A549 (cell line): ENCODE measurements at places on chromosomes 1 and 21.
A peak's percentile ranks its signal among the peaks of the same experiment; 100 is the strongest.

DNA sequence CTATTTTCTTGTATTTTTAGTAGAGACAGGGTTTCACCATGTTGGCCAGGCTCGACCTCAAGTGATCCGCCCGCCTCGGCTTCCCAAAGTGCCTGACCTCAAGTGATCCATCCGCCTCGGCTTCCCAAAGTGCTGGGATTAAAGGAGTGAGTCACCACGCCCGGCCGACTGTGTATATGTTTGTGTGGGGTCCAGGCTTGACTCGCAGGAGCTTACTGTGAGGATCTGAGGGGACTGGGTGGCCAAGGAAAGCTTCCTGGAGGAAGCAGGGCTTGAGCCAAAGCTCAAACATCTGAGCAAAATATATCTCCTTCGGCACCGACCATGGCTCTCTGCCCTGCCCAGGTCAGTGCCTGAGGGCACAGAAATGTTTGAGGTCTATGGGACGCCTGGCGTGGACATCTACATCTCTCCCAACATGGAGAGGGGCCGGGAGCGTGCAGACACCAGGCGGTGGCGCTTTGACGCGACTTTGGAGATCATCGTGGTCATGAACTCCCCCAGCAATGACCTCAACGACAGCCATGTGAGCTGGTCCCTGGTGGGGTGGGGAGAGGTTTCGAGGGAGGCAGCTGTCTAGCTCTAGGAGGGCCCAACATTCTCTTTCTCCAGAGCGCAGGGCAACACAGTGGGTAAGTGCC is 10.5 kb downstream of the PADI3 start:
- no peak for DNase-seq

GRCh38 chr21:42527489-42528158 is 14.0 kb downstream of the SLC37A1 start:
- no peak for DNase-seq

DNA sequence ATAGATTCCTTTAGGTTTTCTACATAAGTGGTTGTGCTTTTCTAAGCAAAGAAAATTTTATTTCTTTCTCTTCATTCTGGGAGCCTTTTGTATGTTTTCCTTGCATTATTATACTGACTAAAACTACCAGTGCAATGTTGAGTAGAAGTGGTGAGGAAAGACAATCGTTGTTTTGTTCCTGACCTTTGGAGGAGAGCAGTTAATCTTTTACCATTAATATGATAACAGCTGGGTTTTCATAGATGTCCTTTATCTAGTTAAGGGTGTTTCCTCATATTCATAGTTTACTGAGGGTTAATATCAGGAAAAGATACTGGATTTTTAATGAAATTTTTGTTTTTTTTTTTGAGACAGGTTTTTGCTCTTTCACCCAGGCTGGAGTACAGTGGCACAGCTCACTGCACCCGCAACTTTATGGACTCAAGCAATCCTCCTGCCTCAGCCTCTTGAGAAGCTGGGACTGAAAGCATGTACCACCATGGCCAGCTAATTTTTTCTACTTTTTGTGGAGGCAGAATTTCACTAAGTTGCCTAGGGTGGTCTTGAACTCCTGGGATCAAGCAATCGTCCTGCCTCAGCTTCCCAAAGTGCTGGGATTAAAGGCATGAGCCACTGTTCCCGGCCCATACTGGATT is 9.0 kb upstream of the KCTD3 start:
- no peak for DNase-seq

DNA sequence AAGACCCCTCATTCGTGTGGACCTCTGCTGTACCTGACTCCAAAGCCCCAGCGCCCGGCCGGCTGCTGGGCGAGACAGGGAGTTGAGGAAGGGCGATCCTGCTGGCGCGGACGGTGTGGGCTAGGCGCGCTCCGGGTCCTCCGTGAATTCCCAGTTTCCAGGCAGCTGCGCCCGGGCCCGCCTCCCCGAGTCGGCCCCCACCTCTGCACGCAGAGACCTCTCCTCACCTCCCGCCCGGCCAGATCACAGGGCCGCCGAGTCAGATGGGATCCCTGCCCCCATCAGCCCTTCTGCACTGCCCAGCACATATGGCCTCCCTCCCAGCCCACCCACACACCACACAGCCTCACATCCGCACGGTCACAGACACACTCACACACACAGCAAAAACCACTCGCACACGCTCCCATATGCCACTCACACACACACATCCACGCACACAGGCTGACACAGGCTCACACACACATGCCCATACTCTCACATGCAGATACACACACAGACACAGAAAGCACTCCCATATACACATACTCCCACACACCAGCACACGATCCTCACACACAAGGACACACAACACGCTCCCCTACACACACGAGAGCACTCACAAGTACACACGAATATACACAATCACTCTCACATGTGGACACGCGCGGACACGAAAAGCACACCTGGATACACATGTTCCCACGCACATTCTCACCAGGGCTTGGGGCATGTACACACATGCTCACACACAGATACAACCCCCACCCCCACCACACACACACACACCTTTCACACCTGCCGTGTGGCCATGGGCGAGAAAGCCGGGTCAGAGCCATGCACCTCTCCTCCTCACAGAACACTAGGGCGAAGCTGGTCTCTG is 7.2 kb upstream of the GUCA2B start:
- DNase-seq = no peak

GRCh38 chr1:86502721-86503405 is 34.1 kb downstream of the CLCA1 start:
- DNase-seq = no peak

GRCh38 chr1:147245586-147246021 is 3.1 kb downstream of the CHD1L start:
- no peak for DNase-seq

DNA sequence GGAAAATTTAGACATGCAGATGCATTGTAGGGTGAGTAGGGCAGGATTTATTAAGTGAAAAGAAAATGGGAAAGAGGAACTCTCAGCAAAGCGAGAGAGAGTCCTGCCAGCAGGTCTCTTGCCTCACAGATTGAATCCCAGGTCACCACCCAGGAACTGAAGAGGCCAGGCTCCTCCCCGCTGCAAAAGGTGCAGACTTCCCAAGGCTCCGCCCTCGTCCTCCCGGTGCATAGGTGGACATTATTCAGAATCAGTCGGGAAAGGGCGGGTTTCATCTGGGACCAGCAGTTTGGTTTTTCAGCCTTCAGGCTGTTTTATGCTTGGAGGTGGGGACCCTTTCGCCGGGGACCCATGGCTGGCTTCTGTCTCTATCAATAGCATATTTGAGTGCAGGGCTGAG is 41.6 kb upstream of the APP start:
- no peak for DNase-seq

GRCh38 chr1:23931491-23931880 is 18.3 kb upstream of the CNR2 start:
- DNase-seq = no peak

DNA sequence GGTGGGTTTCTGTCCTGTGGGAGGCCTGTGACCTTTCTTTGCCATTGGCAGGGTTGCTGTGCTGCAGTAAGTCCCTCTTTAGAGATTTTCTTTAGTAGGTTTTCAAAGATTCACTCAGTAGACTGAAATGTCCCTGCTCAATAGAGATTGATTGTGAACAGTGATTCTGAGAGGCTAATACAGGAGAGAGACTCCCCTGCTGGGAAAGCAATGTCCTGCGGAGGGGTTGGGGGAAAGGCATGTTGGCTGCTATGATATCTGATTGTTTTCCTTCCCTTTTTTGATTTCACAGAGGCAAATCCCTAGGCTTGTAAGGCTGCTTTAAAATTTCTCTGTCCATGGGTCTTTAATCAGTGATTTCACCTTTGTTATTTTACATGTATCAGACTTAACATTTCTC is 589.9 kb downstream of the ADGRL2 start:
- DNase-seq = no peak

DNA sequence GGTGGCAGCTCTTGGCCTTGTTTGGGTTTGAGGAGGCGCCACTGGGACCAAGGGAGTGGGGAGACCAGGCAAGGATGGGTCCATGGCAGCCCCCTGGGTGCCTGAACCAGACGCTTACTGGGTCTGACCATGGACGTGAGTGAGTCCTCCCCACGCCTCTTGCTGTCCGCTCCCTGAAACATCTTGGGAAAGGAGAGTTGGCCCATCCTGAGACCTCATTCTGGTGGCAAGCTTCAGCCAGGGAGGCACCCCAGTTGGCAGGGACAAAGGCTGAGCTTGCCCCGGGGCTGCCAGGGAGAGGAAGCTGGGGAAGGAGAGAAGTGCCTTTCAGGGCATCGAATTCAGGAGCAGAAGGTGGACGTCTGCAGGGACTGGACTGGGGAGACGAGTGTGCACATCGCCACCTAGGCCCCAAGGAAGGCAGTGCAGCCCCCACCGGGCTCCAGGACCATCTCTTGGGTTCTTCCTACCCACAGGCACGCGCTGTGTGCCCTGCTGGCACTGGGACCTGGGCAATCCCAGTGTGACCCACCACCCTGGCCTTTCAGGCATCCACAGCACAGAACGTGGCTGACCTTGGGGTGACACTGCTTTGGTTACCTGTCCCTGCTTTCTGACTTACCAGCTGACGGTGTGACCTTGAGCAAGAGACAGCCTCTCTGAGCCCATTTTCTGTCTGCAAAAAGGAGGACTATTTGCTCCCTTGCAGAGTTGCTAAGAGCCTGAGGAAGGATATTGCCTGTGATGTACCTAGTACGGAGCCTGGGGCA is 132.9 kb upstream of the WNT4 start:
- DNase-seq = peak; percentile 67

DNA sequence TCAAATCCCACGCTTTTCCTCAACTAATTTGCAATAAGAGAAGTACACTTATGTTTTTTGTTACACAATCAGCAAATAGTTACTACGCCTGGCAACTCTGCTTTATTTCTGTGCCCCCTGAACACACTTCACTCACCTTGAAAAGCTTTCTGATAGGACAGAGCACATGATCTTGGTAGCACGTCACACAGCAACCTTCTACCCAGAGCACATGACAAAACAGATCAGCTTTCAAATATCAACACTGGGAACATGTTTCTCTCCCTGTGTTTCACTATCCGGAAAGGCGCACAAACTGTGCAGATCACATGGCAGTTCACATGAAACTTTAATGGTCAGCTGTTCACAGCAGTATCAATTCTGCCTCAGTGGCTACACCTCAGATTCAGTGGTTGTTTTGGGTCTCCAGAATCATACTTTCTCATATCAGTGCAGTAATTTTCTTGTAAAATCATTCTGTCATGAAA is 2.2 kb downstream of the SLC19A2 start:
- DNase-seq = no peak
